ENCODE measurements at places on chromosomes 1 and 21.
A peak's percentile ranks its signal among the peaks of the same experiment; 100 is the strongest.

DNA sequence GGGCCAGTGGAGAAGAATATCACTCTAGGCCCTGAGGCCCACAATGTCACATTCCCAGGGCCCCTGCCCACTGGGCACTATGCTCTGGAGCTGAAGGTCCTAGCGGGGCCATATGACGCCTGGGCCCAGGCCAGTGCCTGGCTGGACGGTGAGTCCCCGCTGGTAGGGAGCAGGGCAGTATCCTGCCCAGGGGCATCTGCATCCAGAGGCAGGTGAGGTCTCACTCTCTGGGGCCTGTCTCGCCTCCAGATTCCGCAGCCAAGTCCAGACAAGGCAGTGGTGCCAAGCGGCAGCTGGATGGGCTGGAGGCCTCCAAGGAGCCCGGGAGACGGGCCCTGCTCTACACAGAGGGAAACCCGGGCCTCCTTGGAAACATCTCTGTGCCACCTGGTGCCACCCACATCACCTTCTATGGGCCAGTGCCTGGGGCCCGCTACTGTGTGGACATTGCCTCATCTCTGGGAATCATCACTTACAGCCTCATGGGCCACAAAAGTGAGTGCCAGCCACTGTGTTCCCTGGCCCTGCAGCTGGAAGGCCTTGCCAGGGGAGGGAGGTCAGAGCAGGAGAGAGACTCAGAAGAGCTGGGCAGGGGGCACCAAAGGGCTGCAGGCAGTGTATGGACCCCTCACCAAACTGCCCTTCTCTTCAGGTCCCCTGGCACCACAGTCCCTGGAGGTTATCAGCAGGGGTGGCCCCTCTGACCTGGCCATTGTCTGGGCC lies 11.1 kb upstream of the PTPN7 start:
- no peak for DNase-seq

DNA sequence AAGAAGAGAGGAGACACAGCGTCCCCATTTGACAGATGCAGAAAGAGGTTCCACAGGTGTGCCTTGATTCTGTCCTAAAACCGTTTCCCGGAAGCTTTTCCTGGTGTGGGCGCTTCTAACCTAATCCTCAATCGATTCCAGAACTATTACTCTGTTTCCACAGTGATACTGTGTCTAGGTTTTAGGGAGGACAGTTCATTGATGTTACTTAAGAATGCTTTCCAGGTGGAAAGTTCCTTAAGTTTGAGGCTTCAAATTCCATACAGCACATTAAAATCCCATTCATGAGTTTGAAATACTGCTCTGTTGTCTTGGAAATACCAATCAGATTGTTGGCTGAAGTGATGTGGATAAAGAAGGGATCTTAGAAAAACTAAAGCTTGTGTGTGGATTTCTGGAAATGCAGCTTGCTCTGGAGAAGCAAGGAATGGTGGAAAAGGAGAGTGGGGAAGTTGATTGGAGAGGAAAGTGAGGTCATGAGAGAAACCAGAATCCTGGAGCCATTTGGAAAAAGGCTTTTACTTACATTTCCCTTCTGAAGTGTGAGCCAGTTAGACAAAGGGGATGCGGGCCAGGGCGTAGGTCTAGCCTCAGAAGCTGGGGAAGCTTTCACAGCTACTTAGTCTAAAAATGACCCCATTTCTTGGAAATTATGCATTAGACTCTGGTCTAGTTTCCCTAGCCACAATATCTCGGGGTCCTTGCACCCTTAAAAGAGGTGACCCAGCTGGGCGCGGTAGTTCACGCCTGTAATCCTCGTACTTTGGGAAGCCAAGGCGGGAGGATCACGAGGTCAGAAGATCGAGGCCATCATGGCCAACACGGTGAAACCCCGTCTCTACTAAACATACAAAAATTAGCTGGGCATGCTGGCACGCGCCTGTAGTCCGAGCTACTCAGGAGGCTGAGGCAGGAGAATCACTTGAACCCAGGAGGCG lies 6.7 kb downstream of the ELF3 start:
- DNase-seq = no peak

GRCh38 chr21:43658769-43659135 lies 536 bp downstream of the HSF2BP start:
- DNase-seq = no peak

DNA sequence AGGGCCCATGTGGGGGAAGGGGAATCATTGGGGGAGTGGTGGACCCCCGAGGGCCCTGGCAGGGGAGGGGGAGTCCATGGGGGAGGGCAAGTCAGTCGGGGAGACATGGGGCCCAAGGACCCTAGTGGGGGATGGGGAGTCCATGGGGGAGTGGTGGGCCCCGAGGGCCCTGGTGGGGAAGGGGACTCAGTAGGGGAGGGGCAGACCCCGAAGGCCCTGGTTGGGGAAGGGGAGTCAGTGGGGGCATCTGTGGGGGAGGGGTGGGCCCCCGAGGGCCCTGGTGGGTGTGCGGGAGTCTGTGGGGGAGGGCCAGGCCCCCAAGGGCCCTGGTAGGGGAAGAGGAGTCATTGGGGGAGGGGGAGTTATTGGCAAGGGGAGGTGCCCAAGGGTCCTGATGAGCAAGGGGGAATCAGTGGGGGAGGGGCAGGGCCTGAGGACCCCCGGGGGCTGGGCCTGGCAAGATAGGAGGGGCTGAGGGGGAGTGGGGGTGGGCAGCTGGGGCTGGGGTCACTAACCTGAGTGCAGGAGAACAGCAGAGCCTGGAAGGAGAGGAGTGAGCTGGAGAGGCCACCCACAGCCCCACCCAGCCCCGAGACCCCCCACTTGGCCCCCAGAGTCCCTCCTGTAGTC lies 2.1 kb downstream of the MXRA8 start:
- DNase-seq = no peak

DNA sequence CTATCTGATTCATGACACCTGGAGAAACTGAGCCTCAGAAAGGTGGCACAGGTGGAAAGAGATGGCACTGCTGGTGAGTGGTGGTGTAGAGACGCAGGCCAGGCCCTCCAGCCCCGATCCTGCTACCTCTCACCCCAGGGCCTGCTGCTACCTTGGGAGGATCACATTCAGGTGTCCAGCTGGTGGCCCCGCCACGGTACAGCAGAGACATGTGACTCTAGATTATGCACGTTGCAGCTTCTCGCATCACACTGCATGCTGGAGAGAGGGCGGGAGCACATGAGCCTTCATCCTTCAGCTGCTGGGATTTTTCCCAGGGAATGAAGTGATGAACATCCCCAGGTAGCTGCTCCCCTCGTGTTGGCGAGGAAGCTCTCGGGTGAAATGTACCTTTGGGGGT lies 32.9 kb downstream of the KAZN start:
- no peak for DNase-seq

GRCh38 chr1:33906156-33906555 lies 42.3 kb downstream of the HMGB4 start:
- no peak for DNase-seq

GRCh38 chr1:233735847-233736246 lies 121.9 kb downstream of the KCNK1 start:
- no peak for DNase-seq

DNA sequence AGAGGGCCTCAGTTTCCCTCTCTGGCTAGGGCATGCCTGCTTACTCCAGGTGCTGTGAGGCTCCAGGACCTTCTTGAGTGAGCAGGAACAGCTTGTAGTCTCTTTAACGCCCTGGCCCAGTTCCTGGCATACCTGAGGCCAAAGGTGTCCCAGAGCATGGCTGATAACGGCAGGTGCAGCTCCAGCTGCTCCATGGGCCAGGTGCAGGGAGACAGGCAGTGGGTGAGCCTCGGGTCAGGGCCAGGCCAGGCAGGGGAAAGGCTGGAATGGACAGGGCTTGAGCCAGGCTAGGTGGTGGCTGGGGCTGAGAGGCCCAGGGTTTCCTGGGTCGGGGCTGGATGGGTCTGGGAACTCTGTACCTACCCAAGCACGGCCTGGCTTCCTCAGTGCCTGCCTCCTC lies 18.3 kb downstream of the EDN2 start:
- no peak for DNase-seq

DNA sequence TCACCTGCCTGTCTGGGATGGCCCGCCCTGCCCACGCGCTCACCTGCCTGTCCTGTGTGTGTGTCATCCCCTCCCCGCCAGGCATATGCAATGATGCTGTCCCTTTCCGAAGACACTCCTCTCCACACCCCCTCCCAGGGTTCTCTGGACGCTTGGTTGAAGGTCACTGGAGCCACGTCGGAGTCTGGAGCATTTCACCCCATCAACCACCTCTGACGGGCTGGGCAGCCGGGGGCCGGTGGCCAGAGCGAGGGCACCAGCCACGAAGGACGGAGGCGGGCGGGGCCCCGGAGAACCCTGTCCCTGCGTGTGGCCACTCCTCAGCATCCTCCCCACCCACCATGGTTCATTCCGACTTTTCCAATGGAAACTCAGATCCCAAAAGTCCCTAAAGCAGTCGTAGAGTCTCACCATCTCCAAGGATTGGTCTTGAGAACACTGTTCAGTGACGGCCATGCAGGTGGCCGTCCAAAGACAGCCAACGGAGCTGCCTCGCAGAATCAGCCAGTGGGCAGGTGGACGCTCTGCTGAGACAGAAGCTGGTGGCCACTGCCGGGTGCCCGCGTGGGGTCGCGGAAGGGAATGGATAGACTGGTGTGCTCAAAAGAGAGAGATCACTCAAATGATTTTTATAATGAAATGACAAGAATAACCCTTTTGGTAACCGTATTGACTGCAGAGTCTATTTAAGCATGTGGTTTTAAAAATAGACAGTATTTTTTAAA lies 20.7 kb upstream of the ARHGEF16 start:
- DNase-seq = no peak

DNA sequence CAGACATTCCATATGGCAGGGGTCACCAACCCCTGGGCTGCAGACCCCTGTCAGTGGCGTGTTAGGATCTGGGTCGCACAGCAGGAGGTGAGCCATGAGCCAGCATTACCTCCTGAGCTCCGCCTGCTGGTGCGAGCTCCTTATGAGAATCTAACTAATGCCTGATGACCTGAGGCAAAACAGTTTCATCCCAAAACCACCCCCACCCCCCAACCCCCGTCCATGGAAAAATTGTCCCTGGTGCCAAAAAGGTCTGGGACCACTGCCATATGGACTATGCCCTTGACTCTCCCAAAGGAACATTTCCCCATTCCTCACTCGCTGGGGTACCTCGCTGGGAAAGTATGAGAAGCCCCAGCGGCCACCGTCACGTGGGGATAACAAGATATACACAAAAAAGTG lies 6.4 kb upstream of the CPT2 start:
- no peak for DNase-seq

DNA sequence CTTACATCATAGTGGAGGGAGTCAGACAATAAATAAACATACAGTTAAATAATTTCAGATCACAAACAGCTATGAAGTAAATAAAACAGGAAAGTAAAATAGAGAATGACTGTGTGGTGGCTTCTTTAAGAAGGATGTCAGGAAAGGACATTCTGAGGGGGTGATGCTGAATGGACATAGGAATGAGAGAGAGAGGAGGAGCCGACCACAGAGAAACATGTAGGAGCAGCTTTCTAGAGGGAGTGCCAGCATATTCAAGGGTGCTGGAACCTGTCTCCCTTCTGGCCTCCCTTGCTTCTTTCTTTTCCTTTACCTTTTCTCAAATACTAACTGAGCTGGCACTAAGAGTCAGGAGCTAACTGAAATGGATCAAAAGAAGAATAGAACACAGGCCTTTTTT lies 20.5 kb upstream of the BCL10 start:
- DNase-seq = no peak

- no peak for DNase-seq
Observed at GRCh38 chr1:14668538-14668937, 70.1 kb downstream of the KAZN start.

GRCh38 chr1:108669679-108670078 lies 8.8 kb upstream of the HENMT1 start:
- no peak for DNase-seq

- DNase-seq = no peak
Observed at GRCh38 chr1:234940841-234941240, 187.8 kb downstream of the TOMM20 start.

GRCh38 chr1:75053207-75053606 lies 81.0 kb upstream of the LHX8 start:
- DNase-seq = no peak

DNA sequence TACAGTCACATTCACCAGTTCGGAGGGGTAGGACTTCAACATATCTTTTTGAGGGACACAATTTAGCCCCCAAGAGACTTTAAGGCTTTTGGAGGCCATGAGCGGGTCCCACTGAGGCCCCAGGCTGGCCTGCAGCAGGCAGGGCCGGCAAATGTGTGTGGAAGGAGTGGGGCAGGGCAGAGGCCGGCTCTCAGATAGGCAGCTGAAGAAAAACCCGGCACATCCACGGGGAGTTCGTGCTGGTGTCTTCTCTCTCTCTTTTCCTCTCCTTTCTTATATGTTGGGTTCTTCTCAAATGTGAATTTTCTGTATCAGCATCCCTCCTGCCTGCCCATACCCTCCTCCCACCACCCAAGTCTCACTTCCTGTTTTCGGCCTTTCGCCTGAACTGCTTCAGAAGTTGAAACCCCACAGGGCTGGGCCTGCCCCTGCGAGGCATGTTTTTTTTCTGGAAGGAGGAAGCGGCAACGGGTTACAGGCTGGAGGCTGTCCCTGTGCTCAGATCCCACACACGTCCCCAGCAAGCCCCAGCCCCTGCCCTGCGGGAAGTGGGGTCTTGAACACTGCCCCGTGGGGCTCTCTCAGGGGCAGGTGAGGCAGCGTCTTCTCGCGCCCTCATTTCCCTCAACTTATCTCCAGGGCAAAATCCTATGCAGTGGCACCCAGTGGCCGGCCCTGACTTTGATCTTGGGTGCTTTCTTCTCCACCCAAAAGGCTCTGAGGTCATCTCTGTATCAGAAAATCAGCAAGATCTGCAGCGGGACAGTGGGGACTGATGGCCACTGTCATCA lies 9.7 kb upstream of the UMODL1 start:
- no peak for DNase-seq

DNA sequence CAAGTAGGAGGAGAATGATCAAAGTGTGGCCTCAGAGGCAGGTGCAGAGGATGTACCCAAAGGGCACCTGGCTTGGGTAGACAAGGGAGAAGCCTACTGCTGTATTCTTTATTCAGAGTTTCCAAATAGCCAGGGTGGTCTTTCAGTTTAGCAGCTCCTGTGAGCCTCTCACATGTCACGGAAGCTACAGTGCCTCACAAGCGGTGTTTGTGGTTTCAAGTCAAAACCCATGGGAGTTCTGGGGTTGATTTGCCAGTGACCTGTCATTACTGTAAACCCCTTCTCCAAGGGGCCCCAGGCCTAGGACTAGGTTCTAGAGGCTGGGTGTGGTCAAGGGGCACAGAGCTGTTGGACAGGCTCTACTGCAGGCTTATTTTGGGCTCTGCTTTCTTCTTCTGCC lies 10.2 kb upstream of the IL10 start:
- DNase-seq = no peak

GRCh38 chr1:22451702-22452480 lies at the start of gene ZBTB40:
Gene ZBTB40 (plus strand): TSS chr1:22451851. CDS start chr1:22489949, 38,098 bp downstream.
- DNase-seq = peak; percentile 98

DNA sequence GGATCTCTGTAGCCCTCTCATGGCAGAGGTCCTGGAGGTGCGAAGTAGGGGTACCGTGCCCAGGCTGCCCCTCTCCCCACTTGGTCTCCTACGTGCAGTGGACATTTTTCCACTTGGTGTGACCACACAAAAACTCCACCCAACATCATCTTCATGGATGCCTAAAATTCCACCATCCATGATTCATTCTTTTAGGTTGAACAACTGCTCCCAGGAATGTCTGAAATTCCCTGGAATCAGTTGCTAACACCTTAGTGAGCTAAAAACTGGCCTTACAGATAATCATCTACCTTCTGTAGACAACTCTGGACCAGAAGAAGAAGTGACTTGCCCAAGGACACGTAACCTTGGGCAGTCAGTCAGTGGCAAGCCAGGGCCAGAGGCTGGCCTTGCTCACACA lies 32.1 kb upstream of the CLIC4 start:
- no peak for DNase-seq

All from NCI-H345 (cell line).